ENCODE measurements at places on chromosomes 16 and 17.

GRCh38 chr17:58605470-58605869, 86.4 kb downstream of the TEX14 start:
- no peak for DNase-seq

DNA sequence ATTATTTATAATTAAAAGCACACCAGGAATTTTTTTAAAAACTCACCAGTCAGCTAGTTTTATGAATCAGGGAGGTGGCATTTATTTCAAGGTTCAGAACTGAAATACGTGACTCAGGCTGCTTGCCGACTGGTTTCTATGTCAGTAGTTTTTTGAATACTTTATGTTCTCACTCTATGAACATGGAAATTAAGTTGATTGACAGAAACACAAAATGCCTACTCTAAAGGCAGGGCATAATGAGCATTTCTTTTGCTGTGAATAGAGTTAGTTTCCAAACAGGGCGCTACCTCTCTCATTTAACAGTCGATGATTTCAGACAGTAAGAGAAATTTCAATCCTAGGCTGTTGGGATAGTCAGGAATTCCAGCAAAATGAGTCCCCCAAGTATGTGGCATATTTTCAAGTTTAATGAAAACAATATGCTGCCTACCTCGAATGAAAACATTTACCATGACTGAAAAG, 6.7 kb downstream of the HS3ST3B1 start:
- DNase-seq, result no peak

- DNase-seq, result no peak
Measured at GRCh38 chr16:22973522-22973921, 159.6 kb downstream of the HS3ST2 start.

DNA sequence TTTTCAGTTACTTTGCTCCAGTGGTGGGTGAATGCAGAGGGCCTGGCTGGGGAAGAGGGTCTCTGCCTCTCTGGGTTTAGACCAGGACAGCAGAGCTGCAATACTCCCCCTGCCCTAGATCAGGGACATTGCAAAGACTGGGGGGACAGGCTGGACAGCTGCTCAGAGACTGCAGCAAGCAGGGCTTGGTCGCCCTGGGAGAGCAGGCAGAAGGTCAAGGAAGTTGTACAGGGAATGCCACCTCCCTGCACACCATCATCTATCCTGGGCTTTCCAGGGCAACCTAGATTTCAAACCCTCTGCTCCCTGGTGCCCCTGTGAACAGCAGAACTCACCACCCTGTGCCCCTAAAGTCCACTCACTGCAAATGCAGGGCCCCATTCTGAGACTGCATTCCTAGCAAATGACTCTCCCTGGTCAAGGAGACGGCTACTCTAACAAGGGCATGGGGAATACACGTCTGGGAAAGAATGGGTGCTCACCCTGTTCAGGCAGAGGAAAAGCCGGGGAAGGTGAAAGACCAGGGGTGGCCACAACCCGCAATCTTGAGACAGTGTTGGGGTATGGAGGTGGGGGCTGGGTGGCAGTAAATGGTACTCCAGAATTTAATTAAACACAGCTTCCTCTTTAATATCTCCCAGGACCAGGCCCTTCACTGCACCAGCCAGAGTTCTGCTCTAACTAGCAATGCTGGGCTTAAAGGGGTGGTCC, 1.0 kb downstream of the KIFC3 start:
- no peak for DNase-seq

DNA sequence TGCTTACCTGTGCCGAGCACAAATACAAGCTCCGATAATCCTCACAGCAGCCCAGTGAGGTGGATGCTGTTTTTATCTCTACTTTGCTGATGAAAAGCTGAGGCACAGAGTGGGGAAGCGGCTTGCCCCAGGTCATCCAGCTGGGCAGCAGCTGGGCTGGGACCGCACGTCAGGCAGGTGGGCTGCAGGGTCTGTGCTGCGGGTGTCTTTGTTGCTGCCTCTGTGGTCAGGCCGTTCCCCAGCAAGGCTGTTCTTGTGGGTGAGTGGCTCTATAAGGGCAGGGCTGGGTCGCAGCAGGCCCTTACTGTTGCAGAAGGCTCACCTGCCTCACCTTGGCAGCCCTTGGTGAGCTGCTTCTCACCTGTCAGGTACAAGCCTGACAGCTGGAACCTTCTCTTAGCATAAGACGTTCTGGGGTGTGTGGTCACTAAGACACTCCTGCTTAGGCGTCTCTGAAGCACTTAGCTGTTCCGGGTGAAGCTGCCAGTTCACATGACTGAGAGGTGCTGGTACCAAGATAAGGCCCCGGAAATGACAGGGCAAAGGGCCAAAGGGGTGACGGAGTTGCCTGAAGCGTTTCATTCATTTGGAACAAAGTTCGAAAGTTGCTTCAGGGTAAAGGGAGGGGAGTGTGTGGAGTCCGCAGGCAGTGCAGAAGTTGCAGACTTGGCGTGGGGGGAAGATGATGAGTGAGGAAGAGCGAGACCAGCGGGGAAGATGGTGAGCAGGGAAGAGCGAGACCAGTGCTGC, 17.4 kb downstream of the IRF8 start:
- no peak for DNase-seq

DNA sequence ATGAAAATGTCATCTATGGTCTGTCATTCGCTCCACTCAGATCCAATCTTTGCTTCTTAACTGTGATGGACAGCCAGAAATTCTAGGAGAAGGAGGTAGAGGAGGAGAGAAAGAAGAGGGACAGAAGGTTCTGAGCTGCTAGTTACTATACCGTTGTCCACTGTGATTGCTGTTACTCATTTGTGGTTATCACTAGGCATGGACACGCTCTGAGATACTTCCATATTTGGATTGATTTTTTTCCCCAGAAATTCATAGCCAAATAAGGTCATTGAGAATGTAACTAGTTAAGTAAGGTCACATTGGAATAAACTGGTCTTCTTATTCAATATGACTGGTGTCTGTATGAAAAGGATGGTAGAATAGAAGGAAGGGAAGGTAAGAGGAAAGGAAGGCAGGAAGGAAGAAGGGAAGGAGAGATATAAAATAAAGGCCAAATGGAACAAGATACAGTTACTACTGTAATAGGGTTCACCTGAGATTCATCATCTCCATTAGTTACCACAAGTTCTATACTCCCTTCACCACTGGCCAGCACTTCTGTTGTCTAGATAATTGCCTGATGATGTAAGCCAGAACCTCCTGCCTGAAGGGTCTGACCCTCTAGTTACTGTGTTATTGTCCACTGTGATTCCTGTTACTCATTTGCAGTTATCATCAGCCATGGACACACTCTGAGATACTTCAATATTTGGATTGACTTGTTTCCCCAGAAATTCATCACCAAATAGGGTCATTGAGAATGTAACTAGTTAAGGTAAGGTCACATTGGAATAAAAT, 2.9 kb downstream of the KRTAP9-7 start:
- DNase-seq, result no peak

Data from stimulated activated CD8-positive, alpha-beta memory T cell treated with anti-CD3 and anti-CD28 coated beads, Interleukin-15, amount 100 ng/mL, for 4 hours (primary cell).